ENCODE measurements at places on chromosomes 13 and 19. TPM values are rescaled to one million over a fixed set of nuclear protein-coding genes. Genes with fewer than 3 reads are reported as not detected.

The KRTDAP gene
- total RNA-seq = not detected

The CFAP97D2 gene
- total RNA-seq = not detected

The RAB3D gene
- 15.4 TPM for total RNA-seq

The FPR1 gene
- not detected for total RNA-seq

The PRTN3 gene
- total RNA-seq = not detected

The CEACAM3 gene
- not detected for total RNA-seq

The NCR1 gene
- total RNA-seq = not detected

The NDFIP2 gene
- total RNA-seq = 21.2 TPM

The GPR12 gene
- total RNA-seq = 0.14 TPM

The CATSPERD gene
- total RNA-seq = not detected

- DNase-seq = no peak
Measured at GRCh38 chr13:86569119-86569518, 769.9 kb upstream of the SLITRK6 start.

GRCh38 chr13:48318821-48319511 lies 15.4 kb downstream of the RB1 start:
- no peak for DNase-seq

GRCh38 chr13:44131069-44131614 lies 242.5 kb upstream of the SERP2 start:
- no peak for DNase-seq

DNA sequence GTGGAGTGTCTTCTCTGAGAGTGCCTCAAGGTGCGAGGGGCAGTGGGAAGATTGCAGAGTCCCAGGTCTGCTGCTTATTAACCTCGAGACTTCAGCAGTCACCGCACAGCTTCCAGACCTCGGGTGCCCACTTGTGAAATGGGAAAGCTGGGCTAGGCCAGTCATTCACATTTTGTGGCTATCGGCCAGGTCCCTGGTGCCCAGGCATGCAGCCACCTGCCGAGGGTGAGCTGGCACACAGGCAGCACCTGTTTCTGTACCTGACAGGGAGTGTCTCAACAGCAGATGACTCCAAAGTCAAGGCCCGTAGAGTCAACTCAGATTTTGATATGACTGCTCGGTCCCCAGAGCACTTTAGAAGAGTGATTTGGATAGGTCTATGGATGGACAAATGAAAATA lies 21.9 kb downstream of the UQCRFS1 start:
- DNase-seq = no peak

DNA sequence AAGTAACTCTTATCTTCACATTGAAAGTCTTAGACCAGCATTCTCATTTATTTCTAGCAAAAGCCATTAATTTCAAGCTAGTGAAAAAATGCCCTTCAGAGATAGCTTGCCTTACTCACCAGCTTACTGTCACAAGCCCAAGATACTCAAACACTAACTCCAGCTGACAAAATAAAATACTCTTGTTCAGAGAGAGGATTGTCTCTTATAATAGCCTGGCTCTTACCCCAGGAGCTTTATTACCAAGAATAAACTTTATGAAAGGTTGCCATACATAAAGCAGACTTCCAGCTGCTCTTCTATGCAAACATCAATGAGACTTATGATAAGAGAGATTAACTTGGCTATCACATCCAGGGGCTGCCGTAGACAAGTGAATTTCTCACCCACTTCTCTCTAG lies 53.6 kb downstream of the XPO4 start:
- no peak for DNase-seq

GRCh38 chr13:50512474-50513299 lies 330.8 kb downstream of the DLEU7 start:
- peak; percentile 24 for DNase-seq

GRCh38 chr13:101925731-101926130 lies 473.3 kb downstream of the ITGBL1 start:
- no peak for DNase-seq

DNA sequence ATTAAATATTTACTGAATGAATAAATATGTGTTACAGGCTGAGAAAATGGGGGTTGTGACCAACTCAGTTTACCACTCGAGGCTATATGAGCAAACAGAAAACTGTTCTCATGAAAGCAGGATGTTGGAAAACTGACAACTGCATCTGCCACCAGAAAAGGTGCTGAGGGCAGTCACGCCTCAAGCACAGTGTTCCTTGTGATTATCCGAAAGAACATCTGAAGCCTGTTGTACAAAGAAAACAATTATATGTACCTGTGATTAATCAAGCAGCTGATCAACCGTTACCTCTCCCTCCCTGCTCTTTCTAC lies 6.2 kb upstream of the KLK13 start:
- DNase-seq = no peak

- no peak for DNase-seq
Measured at GRCh38 chr13:27442797-27443196, 7.6 kb downstream of the MTIF3 start.

- no peak for DNase-seq
Measured at GRCh38 chr13:71082631-71083030, 784.4 kb downstream of the DACH1 start.

All from neural crest cell (in vitro differentiated cells).